ENCODE measurements at places on chromosomes 2 and 18. TPM values are rescaled to one million over a fixed set of nuclear protein-coding genes. Genes with fewer than 3 reads are reported as not detected.

The SMIM21 gene
- total RNA-seq: not detected

The SRD5A2 gene
- total RNA-seq: 0.19 TPM

The MALL gene
- 0.16 TPM for total RNA-seq

The ANKRD44 gene
- total RNA-seq: 6.0 TPM

The CXCR2 gene
- not detected for total RNA-seq

The NDC80 gene
- 1.6 TPM for total RNA-seq

The DPY30 gene
- total RNA-seq: 46.4 TPM

The SPATA3 gene
- total RNA-seq: not detected

The TBR1 gene
- not detected for total RNA-seq

The HOXD10 gene
- not detected for total RNA-seq

The CTNNA2 gene
- total RNA-seq: 2.7 TPM

The EML6 gene
- 3.5 TPM for total RNA-seq

The MTCL1 gene
- total RNA-seq: 66.9 TPM

Measured in myocyte (in vitro differentiated cells).